ENCODE measurements at places on chromosomes 13 and 19. TPM values are rescaled to one million over a fixed set of nuclear protein-coding genes. Genes with fewer than 3 reads are reported as not detected.

Gene RXFP2
- not detected for total RNA-seq

Gene FOSB
- 15.2 TPM for total RNA-seq

Gene ZNF442
- total RNA-seq = 0.25 TPM

Gene CTXN1
- 11.9 TPM for total RNA-seq

Gene SLC10A2
- not detected for total RNA-seq

Gene ZNF417
- total RNA-seq = 6.1 TPM

Gene KCNN4
- total RNA-seq = 0.81 TPM

Gene NKG7
- not detected for total RNA-seq

Gene KLK2
- total RNA-seq = not detected

Gene GPR12
- total RNA-seq = not detected

Gene F10
- 4.2 TPM for total RNA-seq

Gene SULT2A1
- total RNA-seq = not detected

Gene PRODH2
- total RNA-seq = not detected

Gene CA11
- 11.3 TPM for total RNA-seq

Gene CABP5
- total RNA-seq = not detected

Gene NR1H2
- 81.8 TPM for total RNA-seq

Gene PNMA8B
- total RNA-seq = 0.81 TPM

Gene ZIM2
- total RNA-seq = not detected

Gene TNNI3
- total RNA-seq = not detected

Gene ZNF841
- total RNA-seq = 4.2 TPM

Gene DIAPH3
- 33.1 TPM for total RNA-seq

Measured in mesangial cell (primary cell).